Activated gamma-delta T cell treated with anti-CD3 and anti-CD28 coated beads, Interleukin-2, amount 50 U/mL, for 16 hours (primary cell): ENCODE measurements at places on chromosomes 3 and 15.
A peak's percentile ranks its signal among the peaks of the same experiment; 100 is the strongest.

- no peak for DNase-seq
These were observed 725.5 kb upstream of the ARRDC4 start for GRCh38 chr15:97234851-97235610.

DNA sequence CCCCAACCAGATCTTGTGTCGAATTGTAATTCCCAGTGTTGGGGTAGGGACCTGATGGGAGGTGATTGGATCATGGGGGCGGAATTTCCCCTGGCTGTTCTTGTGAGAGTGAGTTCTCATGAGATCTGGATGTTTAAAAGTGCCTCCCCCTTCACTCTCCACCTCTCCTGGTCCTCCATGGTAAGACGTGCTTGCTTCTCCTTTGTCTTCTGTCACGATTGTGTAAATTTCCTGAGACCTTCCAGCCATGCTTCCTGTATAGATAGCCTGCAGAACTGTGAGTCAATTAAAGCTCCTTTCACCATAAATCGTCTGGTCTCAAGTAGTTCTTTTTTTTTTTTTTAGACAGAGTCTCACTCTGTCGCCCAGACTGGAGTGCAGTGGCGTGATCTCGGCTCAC, 42.3 kb downstream of the NR1D2 start:
- no peak for DNase-seq

GRCh38 chr15:61138156-61138555, 90.9 kb downstream of the RORA start:
- DNase-seq: no peak

DNA sequence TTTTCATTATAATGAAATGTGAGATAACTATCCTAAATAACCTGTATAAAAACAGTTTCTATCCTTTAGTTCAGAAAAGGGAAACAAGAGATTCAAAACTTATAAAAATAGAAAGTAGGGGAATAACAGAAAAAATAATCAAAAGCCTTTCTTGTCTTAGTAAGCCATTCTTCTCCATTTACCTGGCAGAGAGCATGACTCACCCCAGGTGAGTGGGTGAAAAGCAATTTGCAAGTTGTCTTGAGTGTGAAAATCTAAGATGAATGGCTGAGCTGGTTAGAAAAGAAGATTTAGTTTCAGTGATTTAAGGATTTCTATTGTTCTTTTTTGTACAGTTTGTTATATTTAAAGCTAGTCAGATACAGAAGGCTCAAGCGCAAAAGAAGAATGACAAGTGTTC, 702.0 kb downstream of the GRM7 start:
- no peak for DNase-seq

DNA sequence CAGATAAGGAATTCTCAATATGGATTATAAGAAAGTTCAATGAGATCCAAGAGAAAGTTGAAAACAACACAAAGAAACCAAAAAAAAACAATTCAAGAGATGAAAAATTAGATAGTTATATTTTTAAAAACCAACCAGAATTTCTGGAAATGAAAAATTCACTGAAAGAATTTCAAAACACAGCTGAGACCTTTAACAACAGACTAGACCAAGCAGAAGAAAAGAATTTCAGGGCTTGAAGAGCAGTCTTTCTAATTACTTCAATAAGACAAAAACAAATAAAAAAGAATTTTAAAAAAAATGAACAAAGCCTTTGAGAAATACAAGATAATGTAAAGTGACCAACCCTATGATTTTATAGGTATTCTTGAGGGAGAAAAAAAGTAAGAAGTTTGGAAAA, 155.4 kb downstream of the ZMAT3 start:
- no peak for DNase-seq

DNA sequence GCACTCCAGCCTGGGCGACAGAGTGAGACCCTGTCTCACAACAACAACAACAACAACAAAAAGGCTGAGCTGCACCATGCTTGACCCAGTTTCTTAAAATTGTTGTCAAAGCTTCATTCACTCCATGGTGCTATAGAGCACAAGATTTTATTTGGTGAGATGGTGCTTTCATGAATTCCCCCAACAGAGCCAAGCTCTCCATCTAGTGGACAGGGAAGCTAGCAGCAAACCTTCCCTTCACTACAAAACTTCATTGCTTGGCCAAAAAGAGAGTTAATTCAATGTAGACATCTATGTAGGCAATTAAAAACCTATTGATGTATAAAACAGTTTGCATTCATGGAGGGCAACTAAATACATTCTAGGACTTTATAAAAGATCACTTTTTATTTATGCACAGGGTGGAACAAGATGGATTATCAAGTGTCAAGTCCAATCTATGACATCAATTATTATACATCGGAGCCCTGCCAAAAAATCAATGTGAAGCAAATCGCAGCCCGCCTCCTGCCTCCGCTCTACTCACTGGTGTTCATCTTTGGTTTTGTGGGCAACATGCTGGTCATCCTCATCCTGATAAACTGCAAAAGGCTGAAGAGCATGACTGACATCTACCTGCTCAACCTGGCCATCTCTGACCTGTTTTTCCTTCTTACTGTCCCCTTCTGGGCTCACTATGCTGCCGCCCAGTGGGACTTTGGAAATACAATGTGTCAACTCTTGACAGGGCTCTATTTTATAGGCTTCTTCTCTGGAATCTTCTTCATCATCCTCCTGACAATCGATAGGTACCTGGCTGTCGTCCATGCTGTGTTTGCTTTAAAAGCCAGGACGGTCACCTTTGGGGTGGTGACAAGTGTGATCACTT, 2.0 kb downstream of the CCR5 start:
- DNase-seq: no peak

DNA sequence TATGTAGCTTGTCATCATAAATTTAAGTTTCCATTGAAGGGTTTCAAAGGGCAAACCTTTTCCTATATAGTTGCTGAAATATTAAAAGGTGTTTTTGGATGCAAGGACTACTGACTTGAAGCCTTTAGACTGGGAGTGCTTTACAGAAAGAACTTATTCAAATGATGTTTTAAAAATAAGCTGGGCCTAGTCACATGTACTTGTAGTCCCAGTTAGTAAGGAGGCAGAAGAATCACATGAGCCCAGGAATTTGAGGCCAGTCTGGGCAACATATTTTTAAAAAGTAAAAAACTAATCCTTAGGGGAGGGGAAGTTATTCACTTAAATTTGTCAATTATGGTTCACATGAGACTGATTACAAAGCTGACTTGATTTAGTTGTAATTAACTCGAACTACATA, 65.0 kb downstream of the SMARCC1 start:
- DNase-seq: no peak

DNA sequence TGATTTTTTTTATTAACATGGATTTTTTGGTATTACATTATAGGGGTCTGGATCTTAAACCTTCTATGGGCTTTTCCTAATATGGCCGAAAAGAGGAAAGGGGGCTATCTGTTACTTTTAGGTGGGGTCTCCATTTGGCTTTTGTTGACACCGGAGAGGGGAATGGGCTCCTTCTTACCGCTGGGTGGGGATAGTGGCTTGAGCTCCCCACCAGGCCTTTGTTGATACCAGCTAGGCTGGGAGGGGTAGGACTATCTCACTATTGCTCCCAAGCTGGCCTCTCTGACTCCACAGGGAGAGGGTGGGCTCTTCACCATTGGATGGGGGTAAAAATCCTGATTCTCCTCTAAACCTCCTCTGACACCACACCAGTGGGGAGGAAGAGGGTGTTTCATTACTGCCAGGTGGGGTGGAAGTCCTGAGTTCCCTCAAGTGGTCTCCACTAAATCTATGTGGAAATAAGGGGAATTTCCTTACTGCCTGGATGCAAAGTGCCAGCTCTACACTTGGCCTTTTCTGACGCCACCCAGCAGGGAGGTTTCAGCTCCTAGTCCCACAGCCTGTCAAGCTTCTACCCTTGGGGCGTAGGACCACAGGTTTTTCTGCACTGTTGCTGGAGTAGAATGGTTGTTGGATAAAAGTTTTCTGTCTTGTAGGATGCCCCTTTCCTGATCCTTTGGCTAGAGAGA, 572.3 kb downstream of the MAGI1 start:
- no peak for DNase-seq

GRCh38 chr15:26518885-26519284, 254.0 kb downstream of the GABRB3 start:
- DNase-seq: no peak

- DNase-seq: no peak
These were observed 27.0 kb upstream of the MUC4 start for GRCh38 chr3:195838714-195839113.

GRCh38 chr15:77741106-77741505, 108.4 kb upstream of the LINGO1 start:
- no peak for DNase-seq

- DNase-seq: no peak
These were observed 17.9 kb upstream of the RPUSD3 start for GRCh38 chr3:9861626-9862130.

- DNase-seq: no peak
These were observed 316.5 kb upstream of the ICE2 start for GRCh38 chr15:60795471-60795870.

- DNase-seq: no peak
These were observed 75.2 kb downstream of the FBXL22 start for GRCh38 chr15:63672369-63672768.

- no peak for DNase-seq
These were observed 160.7 kb downstream of the FRMD5 start for GRCh38 chr15:44034334-44034733.

DNA sequence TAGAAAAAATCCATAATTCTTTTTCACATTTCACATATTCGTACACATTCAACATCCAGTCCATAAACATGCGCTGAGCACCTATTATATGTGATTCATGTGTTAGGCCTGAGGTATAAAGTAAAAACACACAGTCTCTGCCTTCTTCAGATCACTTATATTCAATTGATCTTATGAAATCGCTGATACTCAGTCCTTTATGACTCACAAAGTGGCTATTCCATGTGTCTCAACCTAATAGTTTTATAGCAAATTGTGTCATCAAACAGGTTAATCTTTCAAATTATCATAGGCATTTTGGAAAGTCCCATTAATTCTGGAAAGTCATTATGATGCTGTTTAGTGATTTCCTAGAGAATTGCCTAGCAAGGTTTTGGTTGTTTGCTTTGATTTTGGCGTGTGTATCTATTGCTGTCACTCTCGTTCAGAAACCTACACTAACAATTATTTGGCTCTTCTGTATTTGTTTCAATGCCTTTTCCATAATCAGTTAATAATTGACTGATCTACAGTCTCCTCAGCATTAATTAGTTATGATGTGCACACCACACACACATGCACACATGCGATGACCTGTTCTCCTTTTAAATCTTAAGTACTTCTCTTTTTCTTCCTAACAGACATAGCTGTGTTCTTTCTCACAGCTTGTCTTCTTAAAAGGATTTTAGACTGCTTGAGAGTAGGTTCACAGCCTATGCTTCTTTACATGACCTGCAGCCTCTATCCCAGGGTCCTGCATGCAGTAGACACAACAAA, 353.1 kb downstream of the MECOM start:
- no peak for DNase-seq

- DNase-seq: no peak
These were observed 293.3 kb downstream of the ZIC1 start for GRCh38 chr3:147702509-147702908.

DNA sequence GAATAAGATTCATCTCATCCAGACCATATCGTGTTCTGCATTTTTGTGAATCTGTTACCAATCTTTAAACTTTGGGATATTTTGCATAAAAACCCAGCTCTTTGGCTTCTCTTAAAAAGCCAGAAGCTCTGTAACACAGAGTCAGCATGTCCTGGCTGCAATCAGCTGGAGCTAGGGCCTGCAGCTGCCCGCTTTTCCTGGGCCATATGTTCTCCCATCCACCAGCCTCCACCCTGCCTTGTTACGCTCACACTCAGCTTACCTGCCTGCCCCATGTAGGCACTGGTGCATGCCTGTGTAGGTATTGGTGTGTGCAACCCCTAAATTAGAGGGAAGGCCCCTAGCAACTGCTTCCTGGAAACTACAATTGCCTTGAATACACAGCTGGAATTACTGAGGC, 48.2 kb downstream of the CRYGS start:
- no peak for DNase-seq

- DNase-seq: no peak
These were observed 2.6 kb upstream of the FOXP1 start for GRCh38 chr3:71585887-71586809.

- DNase-seq: no peak
These were observed 95.5 kb upstream of the DPPA4 start for GRCh38 chr3:109432833-109433232.

DNA sequence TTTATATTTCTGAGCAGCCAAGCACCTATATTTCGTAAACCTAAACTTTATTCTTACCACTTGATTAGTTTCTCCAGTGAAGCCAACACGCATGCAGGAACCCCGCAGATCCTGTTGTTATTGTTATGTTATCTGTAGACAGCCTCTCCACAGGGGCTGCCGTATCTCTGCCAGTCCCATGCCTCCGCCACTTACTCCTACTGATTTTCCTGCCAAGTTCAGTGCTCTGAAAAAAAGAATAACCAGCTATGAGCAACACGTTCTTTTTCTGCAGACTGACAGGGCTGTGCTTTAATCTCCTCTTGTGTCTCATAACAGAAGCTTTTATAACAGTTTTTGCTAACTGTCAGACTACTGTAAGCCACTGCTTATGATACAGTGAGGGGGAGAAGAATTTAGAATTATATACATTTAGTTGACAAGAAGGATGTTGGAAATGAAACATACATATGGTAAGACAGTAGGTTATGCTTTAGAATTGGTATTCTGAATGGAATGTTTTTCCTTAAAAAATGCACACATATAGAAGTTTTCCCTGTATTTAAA, 347.4 kb downstream of the SI start:
- DNase-seq: no peak

DNA sequence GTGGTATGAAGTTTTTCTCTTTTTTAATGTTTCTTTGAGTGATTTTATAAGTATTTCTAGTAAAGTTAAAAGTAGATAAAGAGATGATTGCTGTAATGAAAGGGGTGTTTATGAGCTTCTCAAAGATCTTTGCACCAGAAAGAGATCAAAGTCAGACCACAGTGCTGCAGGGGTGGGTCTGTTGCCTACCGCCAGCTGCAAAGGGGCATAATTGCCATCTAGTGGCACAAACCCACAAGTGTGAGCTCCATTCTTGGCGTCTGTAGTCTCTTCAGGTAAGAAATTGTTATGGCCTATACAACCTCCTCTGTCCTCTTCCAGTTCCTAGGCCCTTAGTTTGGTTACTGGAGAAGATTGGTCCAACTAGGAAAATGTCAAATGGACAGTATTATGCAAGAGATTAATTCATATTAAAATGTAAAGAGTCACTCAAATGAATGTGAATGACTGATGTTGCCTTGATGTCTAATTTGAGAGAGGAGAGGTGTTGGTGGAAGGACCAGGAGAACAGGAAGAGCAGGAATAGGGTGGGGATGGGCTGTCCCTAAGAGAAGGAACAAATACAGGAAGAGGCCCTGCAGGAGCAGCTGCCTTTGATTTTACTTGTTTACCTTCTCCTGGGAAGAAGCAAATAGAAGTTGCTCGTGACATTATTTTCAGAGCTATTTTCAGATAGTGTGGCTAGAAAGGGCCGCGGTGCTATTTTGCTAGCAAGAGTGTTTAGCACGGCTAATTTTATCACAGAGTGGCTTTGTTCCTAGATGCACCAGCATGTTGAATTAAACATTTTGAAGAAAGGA, 53.0 kb upstream of the GSK3B start:
- DNase-seq: peak; percentile 17
